Activated T-helper 1 cell treated with Interleukin-2 at 50 U/mL for 16 hours (primary cell): ENCODE measurements at places on chromosomes 6 and 20.

- DNase-seq = no peak
These were observed 42.8 kb upstream of the TASP1 start for GRCh38 chr20:13681248-13682125.

DNA sequence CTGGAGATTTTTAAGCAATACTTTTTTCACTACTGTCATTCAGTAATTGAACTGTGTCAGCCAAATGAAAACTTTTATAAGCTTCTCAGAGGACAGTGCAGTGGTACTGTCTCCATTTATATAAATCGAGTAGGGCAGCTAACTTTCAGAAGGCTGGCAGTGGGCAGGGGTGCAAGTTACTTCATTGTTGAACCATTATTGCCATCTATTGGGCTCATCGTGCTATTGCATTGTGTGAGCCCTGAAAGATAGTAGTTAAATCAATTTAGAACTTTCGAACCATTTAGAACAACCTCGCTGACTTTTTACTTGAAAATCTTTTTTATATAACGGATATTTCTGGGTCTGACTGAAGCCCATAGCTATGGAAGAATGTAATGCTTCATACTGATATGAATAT lies 347.8 kb upstream of the PLCB4 start:
- DNase-seq = no peak

DNA sequence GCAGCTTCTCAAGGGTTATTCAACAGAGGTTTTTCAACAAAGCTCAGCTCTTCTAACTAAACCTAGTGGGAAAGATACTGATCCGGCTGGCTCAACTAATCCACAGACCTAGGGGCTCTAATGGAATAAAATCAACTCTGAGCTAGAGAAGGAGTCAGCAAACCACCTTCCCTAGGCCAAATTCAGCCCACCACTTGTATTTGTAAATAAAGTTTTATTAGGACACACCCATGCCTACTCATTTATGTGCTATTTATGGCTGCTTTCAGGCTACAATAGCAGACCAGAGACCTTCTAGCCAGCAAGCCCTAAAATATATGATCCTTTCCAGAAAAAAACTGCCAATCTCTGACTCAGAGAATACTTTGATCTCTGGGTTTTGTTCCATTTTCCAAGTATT lies 6.0 kb upstream of the RAB22A start:
- no peak for DNase-seq

- DNase-seq = no peak
These were observed 138.8 kb downstream of the HFE start for GRCh38 chr6:26225848-26226578.

- DNase-seq = peak; percentile 84
These were observed 6.8 kb upstream of the MAPK13 start for GRCh38 chr6:36123270-36124139.

DNA sequence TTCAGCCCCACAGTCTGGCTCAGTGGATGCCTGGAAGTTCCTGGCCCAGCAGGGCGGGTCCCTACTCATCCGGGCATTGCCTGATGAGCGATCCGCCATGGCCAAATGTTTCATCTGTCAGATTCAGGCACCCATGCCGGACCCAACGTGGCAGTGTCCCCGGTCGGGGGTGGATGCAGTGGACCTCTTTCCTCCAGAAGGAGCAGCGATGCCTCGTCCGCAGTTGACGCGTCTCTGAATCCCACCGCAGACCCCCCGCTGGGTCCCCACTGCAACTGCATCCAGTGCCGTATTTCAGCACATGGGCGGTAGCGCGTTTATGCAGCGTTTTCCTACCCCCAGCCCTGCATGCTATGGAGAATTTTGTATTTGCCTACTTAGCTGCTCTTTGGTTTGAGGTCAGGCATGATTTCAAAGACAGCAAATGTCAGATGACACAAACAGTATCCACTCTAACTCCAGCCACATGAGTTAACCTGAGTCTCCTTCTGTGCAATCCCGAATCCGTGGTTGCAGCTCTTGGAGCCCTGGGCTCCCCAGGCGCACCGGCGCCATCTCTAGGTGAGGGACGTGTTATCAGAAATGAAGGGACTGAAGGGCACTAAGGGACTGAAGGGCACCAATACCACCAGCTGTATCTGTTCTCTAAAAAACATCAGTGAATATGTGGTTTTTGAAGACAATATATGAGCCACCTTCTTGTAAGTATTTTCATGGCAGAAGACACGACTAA lies 72.6 kb upstream of the THBS2 start:
- no peak for DNase-seq

- no peak for DNase-seq
These were observed 242.5 kb downstream of the PREX1 start for GRCh38 chr20:48585061-48585870.

GRCh38 chr20:58664883-58665282 lies 13.8 kb downstream of the STX16 start:
- no peak for DNase-seq

DNA sequence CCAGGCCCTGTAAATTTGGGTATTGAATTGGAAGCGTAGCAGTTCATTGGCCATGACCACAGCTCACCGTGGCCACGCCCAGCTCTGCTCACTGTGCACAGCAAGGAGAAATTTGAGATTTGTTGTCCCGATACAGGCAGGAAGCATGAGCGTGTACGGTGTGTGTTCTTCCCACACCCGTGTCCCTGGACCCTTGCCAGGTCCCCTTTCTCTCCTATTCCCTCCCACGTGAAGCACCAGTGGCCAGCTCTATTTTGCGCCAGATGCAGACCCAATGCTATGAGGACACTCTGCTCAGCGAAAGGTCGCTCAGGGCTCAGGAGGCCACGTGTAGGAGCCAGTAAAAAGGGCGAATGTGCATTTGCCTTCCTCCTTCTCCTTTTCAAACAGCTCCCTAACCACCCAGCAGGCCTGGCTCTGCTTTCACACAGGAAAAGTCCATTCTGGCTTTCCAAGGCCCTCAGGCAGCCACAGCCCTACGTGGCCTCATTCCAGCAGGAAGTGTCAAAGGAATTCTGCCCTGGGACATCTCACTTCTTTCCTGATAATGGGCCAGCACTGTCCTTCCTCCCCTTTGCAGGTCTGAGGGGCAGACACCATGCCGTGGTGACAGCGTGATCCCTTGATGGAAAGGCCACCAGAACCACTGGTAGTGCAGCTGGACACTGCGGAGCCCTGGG lies 499.2 kb upstream of the CDH4 start:
- no peak for DNase-seq

GRCh38 chr6:1285956-1286355 lies 25.9 kb upstream of the FOXQ1 start:
- no peak for DNase-seq

DNA sequence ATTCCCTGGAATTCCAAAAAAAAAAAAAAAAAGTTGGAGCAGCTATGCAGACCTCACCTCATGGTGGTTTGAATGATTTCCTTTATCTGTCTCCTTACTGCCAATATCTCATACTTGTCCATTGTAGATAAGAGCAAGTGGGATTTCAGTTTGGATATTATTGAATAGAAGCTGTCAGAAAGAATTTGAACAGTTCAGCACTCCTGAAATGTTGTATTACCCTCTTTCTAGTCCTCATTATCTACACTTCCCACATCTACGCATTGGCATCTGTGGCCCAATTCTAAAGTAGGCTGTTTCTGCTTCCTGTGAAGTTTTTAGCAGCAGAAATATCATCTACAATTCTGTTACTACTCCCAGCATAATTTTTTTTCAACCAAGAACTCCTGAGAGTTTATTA lies 68.2 kb upstream of the KHDRBS2 start:
- no peak for DNase-seq

DNA sequence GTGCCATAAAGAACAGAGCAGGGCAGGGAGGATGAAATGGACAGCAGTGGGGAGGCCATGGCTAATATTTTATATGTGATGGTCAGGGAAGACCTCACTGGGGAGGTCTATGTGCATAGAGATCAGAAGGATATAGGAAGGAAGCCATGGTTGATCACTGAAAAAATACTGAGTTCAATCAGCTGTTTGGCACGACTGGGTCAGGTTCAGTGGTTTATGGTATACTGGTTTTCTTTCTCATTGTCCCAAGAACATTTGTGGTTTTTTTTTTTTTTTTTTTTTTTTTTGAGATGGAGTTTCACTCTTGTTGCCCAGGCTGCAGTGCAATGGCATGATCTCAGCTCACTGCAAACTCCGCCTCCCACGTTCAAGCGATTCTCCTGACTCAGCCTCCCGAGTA lies 78.3 kb upstream of the TIAM2 start:
- no peak for DNase-seq

DNA sequence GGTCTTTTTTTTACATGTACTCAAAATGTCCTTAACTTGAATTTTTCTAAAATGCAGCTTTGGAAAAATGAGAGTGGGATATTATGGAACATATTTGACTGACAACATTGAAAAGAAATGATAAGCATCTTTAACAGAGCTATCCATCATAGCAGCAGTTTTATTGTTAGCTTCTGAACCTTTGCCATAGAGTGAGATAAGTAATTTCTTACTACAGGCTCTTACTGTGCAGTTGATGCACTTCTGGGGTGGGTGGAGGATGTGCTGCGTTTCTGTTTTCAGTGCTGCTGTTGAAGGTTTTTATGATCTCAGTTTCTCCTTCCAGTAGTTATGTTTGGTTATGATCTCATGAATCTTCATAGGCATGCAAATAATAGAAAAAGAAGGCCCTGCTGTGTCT lies 267.0 kb downstream of the TMEM242 start:
- no peak for DNase-seq

GRCh38 chr6:3838992-3839867 lies 9.9 kb upstream of the FAM50B start:
- DNase-seq = no peak

- DNase-seq = no peak
These were observed 82.4 kb upstream of the TAB2 start for GRCh38 chr6:149235130-149235561.

GRCh38 chr6:35181933-35182612 lies 31.7 kb upstream of the SCUBE3 start:
- DNase-seq = no peak

GRCh38 chr20:48773837-48774418 lies 53.9 kb downstream of the PREX1 start:
- no peak for DNase-seq

DNA sequence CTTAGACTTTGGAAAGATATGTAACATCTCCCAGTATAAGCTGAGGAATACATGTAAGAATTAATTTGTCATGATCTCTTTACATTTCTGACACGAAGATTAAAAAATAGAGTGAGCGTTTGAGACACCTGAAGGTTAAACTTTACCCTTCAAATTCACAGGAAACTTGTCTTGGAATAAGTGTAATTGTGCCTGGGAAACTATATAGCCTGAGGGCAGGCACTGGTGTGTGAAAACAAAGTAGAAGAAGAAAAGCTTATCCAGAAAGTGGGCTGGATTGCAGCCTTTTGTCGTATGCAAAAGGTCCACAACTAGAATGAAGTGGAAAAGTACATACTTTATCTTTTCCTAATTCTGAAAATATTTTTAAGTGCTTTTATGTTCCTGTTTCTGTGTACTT lies 275.7 kb upstream of the TCF21 start:
- no peak for DNase-seq

DNA sequence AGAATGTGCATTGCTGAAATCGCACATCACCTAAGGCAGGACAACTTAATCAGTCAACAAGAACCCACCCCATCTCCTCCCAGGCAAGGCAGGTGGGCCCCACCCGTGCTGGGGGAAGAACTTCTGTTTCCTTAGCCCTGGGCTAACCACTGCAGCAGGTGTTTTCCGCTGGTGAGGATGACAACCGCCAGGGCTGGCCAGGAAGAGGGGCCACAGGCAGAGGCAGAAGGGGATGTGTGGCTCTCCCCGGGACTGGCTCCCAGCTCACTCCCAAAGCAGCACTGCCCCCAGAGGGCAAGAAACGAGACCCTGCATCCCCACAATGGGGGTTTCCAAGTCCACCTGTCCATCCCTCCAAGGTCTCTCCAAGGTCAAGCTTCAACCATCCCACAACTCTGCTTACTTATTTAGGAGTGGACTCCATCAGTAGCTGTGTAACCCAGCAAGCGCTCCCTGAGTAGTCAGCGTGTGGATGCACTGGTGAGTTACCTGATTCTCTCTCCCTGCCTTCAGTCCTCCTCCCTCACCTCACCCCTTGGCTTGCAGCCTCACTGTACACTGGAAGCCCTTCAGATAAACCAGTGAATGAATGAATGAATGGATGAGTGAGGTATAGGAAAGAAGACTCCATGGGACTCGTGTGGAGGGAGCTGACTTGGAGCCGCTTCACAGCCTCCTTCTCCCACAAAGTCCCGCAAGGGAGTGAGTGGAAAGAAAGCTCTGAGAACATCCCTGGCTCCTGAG lies 168.2 kb upstream of the CST7 start:
- DNase-seq = no peak

DNA sequence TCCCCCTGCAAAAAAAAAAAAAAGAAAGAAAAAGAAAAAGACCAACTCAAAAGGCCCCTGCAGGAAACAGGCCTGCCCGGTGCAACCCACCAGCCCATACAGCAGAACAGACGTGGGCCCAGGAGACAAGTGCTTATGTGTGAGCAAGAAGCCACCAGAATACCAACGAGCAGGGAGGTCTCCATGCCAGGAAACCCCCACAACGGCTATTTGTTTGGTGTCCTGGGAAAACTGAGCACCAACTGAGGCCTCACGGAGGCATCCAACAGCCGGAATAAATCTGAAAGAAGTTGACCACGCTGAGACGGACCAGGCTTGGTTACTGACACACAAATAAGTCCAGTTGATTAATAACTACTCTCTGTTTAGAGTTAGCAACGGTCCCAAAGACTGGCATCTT lies 29.7 kb downstream of the PTPRT start:
- no peak for DNase-seq

GRCh38 chr6:148657048-148657447 lies 89.8 kb upstream of the UST start:
- DNase-seq = no peak

GRCh38 chr6:131381709-131382093 lies 191.3 kb upstream of the ARG1 start:
- no peak for DNase-seq

DNA sequence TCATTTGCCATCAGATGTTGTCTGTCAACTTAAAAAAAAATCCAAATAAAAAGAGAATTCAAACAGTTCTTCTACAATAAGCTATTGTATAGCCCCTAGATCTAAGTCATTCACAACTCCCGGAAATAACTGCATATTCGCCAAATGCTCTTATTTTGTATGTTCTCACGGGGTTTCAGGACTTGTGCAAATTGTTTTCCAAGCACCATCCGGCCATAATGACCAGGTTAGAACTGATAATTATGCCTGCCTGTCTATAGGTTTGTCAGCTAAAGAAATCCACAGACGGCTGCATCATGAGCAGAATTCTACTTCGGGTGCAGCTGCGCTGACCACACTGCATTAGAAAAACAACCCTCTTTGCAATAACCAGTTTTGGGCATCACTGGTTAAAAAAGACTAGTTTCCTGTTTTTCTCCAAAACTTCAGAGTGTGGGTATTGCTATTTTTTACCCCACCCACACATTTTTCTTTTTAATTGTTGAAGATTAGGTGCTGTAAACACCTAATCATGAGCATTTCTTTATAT lies 87.7 kb downstream of the HIVEP2 start:
- DNase-seq = no peak

GRCh38 chr20:53020376-53020775 lies 48.2 kb downstream of the TSHZ2 start:
- no peak for DNase-seq
